Spinal cord (tissue), 10 donors: ENCODE measurements at places on chromosomes 5 and 9.

GRCh38 chr9:115373000-115373709 is 255.2 kb upstream of the TNC start:
- no peak for DNase-seq

- DNase-seq = no peak
Observed at GRCh38 chr9:108766626-108767161, 89.1 kb downstream of the ACTL7B start.

- DNase-seq = peak; percentile 24
Observed at GRCh38 chr5:126855266-126855665, 78.3 kb downstream of the LMNB1 start.

DNA sequence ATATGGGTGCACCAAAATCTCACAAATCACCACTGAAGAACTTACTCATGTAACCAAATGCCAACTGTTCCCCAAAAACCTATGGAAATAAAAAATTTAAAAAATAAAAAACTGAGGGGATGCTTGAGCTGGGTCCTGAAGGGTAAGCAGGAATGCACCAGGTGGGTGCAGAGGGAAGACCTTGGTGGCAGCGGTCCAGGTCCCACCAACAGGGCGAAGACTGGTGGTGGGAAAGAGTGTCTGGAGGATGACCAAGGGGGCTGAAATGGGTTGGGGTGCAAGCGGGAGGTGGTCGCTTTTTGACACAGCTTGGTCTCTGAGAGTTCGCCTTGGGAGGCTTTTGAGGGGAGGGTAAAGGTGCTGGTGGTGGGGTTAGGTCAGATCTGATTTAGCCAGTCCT is 3.3 kb upstream of the DAB2IP start:
- no peak for DNase-seq

DNA sequence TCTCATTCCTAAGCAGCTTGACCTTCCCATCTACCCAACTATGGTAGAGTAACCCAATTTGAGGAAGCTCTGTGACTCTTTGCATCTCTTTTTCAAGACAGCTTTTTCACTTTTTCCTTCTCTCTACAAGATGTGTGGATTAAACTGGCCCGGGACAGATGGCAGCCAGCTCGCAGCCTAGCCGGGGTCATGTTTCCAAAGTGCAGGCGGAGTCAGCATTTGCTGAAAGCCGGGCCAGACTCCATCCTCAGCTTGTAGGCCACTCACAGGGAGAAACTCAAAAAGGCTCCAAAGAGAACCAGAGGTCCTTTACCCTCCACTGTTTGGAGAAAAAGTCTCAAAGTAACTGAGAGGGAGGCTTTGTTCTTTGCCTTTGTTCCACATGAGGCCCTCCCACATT is 286.8 kb upstream of the PANK3 start:
- DNase-seq = no peak

DNA sequence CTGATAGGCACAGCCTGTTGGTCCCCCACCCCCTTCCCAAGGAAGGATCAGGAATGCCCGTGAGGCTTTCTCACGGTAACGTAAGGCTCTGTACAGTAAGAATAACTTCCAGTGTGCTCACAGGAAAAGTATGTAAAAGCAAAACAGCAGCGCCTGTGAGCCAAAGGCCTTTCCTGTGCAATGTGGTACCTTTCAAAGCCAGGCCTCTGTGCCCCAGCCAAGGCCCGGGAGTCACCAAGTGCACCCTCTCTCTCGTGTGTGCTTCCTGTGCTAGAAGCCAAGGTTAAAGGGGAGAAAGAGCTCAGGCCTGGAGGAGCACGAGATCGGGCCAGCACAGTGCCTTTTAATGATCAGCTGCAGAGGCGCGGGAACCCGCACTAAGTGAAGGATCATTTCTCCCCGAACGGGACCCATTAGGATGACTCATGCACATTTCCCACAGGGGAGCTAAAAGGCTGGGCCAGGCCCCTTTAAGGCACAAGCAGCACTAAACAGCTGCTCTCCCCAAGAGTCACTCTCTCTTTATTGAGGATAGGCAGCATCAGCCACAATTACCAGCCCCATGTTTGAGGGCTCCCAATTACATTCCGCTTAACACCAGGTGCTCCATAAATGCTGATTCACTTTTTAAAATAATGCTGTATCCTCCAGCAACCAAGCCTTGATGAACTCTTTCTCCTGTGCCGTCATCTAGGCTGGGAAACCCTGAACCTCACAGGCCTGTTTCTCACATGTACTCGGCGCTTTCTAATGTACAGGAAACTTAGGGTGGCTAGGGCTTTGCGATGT is 42.8 kb downstream of the SHB start:
- no peak for DNase-seq

DNA sequence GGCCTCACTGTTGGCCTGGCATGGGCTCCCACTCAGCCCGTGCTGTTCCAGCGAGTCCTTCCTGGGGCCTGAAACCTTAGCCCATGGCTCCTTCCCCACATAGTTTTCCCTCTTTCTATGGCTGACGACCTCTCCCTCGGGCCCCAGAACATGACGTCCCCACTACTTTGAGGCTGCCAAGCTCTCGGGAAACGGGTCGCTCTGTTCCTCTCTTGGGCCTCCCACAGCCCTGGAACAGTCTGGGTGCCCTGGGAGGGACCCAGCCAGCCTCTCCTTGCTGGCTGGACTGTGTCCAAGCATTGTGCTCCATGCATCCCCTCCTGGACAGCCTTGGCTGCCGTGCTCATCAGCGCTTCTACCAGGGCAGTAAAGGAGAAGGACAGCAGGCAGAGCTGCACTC is 118.3 kb downstream of the SYK start:
- DNase-seq = peak; percentile 55

GRCh38 chr5:158127536-158127935 is 268.6 kb upstream of the CLINT1 start:
- DNase-seq = no peak

GRCh38 chr5:124747791-124748686 is 1.6 kb upstream of the ZNF608 start:
- DNase-seq = peak; percentile 91

DNA sequence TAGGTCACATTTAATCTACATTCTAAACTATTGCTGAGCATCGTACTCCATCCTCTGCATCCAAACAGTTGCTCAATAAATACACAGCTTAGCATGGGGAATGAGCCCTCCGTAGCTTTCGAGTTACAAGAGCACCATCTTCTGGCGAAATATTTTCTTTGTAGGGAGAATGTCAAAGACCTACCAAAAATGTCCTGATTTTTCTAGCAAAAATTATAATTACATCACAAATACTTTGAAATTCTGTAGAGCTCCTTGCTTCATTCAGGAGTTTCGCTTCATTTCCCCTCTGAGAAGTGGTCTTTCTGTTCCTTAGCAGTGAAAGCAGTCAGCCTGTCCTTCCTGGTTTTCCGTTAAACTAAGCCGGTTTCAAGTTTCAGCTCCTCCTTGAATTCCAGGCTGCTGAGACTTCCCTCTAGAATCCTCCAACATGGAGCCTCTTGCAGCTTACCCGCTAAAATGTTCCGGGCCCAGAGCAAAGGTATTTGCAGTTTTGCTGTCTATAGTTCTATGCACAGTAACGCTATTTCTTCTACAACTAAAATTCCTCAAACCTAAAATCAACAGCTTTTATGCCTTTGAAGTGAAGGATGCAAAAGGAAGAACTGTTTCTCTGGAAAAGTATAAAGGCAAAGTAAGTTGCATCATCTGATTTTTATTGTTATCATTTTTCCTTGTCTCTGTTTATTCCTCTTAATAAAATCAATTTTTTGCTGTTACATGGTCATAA is at the start of gene GPX8:
Gene GPX8, plus strand, starts transcription at position 409 of the 730 bp plus-strand sequence. Its CDS starts 22 bp downstream, at position 431.
- DNase-seq = no peak

GRCh38 chr5:111238431-111239225 is 14.4 kb downstream of the CAMK4 start:
- DNase-seq = peak; percentile 84

DNA sequence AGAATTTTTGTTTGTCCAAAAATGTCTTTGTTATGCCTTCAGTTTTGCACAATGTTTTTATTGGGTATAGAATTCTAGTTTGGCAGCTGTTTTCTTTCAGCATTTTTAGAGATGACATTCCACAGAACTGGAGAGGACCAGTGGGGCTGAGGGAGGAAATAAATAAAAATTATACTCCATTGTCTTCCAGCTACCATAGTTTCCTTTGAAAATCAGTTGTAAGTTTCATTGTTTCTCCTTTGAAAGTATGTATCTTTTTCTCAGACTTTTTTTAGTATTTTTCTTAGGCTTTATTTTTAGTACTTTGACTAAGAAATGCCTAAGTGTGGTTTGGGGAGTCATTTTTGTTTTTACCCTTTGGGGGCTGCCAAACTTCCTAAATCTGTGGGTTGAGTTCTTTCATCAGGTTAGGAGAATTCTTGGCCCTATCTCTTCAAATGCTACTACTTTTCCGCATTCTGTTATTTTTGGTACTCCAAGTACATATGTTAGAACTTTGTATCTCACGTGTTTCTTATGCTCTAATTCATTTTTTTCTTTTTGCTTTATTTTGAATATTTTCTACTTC is 15.2 kb upstream of the FBLL1 start:
- no peak for DNase-seq

- no peak for DNase-seq
Observed at GRCh38 chr9:127903557-127904475, 4.4 kb upstream of the ST6GALNAC6 start.

- DNase-seq = no peak
Observed at GRCh38 chr5:38446029-38446522, 110.4 kb downstream of the LIFR start.

GRCh38 chr5:149641000-149641576 is 59.8 kb downstream of the ARHGEF37 start:
- DNase-seq = no peak

- no peak for DNase-seq
Observed at GRCh38 chr5:170338933-170339779, 41.6 kb upstream of the LCP2 start.

- DNase-seq = no peak
Observed at GRCh38 chr5:101531026-101531425, 627.9 kb upstream of the ST8SIA4 start.

- no peak for DNase-seq
Observed at GRCh38 chr5:163134061-163134460, 303.3 kb upstream of the CCNG1 start.

GRCh38 chr5:126015235-126016181 is 407.7 kb upstream of the GRAMD2B start:
- DNase-seq = no peak

DNA sequence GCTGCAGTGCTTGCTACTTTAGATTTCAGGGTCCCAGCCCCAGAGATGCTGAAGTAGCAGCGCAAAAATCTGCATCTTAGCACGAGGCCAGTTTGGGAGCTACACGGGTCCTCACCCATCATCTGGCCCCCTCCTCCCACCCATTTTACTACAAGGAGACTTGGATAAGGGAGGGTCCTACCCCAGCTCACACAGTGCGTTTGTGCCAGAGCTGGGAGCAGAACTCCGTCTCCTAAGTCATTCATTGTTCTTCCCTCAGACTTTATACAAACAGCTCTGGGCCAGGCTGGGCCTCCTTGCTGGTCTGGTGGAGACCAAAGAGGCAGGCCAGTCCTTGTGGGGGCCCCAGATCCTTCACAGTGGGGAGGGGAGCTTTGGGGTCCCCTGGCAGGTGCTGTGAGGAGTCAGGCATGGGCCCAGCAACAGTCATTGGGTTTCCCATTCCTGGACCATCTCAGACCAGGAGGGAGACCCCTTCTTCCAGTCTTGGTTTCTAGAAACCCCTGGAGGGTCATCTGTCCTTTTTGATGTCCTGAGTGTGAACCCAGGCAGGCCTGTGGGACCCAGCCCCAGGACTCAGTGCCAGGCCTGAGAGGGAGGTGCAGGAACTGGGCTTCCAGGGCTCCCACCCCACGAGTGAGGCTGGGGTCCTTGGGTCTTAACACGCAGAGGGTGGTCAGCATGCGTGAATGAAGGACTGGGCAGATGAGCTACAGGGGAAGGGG is 2.3 kb upstream of the IL17B start:
- no peak for DNase-seq

DNA sequence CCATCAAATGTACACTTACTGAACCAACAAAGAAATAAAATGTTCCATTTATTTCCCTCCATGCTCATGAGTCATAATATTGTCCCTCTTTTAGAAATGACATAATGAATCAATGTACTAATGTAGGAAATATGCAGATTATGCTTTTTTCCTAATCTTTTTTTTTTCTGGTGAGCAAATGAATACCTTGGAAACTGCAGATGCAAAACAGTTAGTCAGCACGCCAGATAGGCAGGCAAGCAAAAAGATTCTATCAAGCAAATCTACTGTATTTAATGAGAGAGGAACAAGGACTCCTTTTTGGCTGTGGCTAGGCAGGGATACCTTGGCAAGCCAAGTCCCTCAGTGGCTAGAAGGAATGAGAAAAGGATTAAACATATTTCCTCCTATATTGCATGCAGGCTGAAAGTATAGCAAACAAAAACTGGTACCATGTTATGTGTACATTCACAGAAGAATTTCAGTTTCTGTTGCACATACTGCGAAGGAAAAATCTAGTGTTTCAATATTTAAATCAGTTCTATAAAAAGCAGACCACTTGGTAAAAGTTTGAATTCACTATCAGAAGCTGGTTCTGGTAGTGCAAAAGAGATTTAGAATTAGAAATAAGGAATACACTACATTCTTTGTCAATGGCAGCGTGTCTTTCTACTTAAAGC is 605.4 kb downstream of the TLE1 start:
- no peak for DNase-seq

DNA sequence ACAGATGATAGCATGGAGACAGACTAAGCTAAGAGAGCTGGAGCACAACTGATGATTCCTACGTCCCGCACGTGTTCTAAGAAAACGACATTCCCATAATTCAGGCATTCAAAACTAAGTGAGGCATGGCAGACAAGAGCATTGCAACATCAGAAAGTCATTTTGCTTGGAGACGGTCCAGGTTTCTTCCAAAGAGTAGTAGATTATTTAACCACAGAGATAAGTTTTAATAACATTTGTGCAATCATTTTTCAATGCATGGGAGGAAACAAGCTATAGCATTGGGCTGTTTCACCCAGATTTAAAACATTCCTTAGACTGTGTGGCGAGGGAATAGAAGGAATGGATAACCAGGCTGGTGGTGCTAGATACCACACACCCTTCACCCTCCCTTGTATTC is 117.2 kb downstream of the APBA1 start:
- DNase-seq = no peak

- DNase-seq = no peak
Observed at GRCh38 chr9:92294297-92294676, 790 bp upstream of the IARS1 start.

- no peak for DNase-seq
Observed at GRCh38 chr5:139725073-139725830, 70.4 kb upstream of the PSD2 start.

DNA sequence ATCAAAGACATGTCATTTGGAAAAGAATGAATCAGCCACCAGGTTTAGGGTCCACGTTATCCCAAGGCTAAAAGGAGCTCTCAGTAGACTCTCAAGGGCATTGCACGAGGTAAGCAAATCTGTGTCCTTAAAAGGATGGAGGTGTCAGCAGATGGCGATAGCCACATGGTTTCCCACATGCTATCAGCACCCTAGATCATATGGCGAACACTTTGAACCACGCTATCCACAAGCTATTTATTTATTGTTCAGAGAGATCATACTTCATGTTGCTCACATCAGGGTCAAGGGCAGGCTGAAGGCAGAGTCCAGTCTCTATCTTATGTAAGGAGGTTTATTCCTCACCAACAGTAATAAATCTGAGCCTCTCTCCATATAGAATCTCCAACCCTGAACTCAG is 43.7 kb downstream of the CDH6 start:
- no peak for DNase-seq
